ENCODE measurements at places on chromosomes 12 and 14.
A peak's percentile ranks its signal among the peaks of the same experiment; 100 is the strongest.

GRCh38 chr12:87656311-87656710, 372.9 kb downstream of the C12orf50 start:
- DNase-seq, result no peak

- no peak for DNase-seq
These were observed 31.2 kb downstream of the DAD1 start for GRCh38 chr14:22557846-22558220.

GRCh38 chr12:95922231-95922630, 20.2 kb downstream of the CCDC38 start:
- DNase-seq, result no peak

GRCh38 chr14:77154421-77154820, 12.8 kb upstream of the ZDHHC22 start:
- DNase-seq, result no peak

GRCh38 chr12:78060186-78060585, 229.5 kb downstream of the NAV3 start:
- no peak for DNase-seq

GRCh38 chr12:67797753-67798152, 149.2 kb downstream of the DYRK2 start:
- no peak for DNase-seq

DNA sequence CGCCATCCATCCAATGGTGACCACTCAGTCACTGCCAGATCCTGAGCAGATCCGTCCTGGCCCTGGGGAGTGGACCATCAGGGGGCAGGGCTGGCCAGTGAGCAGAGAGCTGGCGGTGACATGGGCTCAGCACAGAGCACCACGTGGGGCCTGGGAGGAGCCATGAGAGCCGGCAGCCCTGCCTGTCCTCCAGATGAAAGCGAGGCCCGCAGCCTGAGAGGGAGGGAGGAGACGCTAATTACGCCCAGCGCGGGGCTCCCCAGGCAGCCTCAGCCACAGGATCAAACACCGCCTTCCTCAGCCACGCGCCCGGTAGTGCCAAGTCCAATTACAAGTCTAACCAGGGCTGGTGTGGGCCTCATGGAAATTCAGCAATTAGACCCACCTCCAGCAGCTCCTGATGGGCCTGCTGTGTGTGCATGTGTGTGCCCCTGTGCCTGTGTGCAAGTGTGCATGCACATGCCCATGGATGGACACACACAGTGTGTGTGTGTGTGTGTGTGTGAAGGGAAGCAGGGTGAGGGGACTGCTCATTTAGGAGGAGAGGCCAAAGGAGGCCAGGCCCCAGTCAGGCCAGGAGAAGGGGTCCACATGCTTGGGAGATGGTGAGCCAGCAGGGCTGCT, 68.0 kb downstream of the KIF26A start:
- peak; percentile 94 for DNase-seq

- DNase-seq, result peak; percentile 27
These were observed 636 bp downstream of the ZFYVE21 start for GRCh38 chr14:103716091-103716801.

DNA sequence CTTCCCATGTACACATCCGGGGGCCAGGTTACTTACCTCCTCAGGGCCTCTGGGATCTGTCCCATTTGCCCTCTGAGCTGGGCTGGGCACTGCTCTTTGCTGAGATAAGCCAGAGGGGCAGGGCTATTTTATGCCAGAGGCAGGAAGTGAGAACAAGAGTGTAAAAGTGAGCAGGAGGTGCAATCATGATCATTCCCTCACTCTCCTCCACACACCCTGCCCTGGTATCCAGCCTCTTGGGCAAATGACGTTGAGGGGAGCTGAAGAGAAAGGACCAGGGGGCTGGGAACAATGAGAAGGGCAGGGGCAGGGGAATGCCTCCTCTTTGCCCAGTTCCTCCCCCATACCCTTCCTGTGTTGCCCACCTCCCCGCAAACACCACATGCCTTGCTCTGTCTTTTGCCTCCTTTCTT, 4.2 kb downstream of the LPAR5 start:
- no peak for DNase-seq

DNA sequence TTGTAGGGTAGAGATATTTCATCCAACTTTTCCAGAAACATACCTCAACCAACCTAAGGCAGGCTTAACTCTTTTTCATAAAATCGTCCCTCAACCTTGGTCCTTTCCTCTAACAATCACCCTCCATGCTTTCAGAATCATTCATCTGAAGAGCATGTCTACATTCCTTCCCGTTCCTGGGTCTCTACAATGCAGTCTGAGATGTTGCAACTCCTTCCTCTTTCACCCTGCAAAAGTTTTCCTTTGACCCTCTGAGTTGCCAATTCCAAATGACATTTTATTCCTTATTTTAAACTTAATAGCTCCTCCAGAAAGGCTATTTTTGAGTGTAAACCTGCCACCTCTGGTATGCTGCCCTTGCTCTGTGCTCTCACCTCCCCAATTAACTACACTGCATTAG, 16.7 kb downstream of the SLC7A7 start:
- DNase-seq, result no peak

GRCh38 chr14:99790201-99790977, 2.8 kb upstream of the EML1 start:
- DNase-seq, result no peak

- no peak for DNase-seq
These were observed 18.4 kb downstream of the PIGH start for GRCh38 chr14:67581643-67582042.

DNA sequence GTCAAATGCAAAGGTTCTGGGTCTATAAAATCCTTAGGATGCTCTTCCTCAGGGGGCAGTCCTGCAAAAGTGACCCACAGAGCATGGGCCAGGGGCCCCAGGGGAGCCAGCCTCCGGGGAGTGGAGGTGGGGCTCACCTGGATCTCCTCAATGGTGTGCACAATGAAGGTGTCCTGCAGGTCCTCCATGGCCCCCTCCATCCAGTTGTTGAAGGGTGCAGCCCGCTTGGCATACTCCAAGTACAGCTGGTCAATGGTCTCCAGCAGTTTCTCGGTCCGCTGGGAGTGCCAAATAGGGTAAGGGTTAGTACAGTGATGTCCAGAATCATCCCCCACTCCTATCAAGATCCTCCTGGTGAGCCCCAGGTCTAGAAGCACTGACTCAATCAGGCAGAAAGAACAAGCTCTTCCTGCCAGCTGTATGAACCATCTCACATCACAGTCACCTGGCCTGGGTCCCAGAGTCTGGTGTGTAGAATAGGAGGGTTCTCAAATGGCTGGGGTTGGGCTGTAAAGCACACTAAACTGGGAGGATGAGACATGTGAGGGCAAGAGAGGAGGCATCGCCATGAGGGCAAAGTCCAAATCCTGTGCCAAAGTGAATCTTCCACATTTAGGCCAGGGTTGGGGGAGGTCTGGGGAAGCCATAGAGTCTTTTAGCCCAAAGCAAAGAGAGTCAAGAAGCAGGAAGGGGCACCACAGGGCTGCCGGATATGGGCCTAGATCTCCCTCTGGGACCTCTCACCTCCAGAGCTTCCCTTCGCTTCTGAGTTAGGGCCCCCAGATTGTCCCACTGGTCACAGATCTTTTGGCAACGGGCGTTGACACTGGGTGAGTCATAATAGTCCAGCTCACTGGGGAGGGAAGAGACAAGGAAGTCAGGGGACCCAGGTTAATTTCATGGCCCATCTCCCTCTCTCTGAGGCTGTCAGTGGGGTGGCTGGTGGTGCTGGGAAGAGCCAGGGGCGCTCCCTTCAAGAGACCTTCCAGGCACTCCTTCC, 91.5 kb upstream of the ZFP36L1 start:
- DNase-seq, result no peak

DNA sequence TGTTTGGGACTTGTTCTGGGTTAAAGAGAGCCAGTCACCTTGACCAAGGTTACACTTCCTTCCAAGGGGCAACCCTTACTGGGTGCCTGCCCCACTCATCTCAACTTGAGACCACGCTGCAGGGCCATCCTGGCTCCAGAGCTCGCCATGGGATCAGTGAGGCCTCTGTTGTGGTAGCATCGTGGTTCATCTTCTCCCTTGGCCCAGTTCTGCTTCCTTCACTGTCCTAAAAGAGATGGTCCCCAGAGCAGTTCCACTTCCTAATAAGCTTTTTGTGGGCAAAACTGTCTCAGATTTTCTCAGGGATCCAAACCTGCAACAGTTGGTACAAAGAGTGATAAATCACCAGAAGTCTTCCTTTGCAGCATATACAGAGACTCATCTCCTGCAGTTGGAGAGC, 165.9 kb upstream of the TMEM260 start:
- no peak for DNase-seq

- no peak for DNase-seq
These were observed 7.9 kb downstream of the PFKM start for GRCh38 chr12:48126953-48127630.

- no peak for DNase-seq
These were observed 449.3 kb downstream of the ADAMTS20 start for GRCh38 chr12:43102546-43103264.

DNA sequence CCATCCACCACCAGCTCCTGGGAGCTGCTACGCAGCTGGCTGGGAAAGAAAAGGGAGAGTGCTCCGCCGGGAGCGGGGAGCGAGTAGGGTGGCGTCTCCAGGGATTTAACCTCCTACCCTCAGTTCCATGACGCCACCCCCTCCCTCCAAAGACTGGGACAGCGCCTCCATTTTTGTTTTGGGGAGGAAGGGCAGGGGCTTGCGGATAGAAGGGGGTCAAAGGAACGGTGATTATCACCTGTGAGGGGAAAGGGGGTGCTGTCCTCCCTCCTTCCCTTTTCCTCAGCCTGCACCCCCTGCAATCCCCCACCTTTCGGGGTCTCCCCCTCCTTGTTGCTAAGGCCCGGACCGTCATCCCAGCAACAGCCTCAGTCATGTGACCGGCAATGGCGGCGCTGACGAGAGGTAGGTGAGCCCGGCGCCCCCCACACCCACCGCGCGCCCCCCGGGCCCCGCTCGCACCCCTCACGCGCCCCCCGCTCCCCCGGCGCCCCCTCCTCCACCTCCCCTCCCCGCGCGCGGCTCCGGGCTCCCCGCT, at the start of gene DTX3:
Gene DTX3, plus strand, starts transcription at position 371 of the 538 bp plus-strand sequence. CDS start 1,694 bp downstream, outside the sequence.
- peak; percentile 72 for DNase-seq

DNA sequence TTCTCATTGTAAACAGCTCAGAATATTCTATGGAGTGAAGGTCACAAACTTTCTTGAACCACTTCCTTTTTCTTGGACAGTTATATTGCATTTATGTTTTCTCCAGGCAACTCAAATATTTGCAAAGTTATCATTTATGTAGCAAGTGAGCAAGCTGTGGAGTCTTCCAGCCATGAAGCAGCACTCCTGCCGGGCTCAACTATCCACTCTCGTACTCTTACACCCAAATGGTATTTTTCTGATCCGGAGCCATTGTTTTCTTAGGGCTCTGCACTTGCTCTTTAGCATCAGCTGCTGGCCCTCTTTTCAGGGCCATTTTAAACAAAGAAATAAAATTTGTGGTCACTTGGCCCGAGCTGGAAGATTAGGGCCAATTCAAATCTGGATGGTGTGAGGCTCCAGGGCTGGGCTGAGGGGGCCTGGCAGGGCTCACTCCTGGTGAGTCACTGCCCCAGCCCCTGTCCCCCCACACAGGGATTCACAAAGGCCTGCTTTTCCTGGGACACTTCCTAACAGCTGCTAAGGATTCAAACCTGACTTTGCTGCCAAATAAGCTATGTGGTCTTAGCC, 19.7 kb downstream of the SYNE3 start:
- DNase-seq, result no peak

DNA sequence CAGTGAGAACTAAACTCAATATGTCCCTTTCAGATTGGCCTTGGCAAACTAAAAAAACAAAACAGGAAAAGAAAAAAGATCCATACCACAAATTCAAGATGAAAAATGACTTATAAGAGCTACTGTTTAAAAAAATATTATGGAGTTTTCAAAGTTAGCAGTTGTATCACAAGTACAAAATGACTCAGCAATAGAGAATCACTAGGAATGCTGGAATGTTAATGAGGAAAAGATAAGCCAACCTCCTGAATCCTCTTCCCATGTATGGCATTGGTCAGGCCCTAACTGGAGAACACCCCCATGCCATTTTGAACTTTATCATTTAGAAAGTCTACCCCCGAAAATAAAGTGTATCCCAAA, 62.2 kb downstream of the PPP1R36 start:
- DNase-seq, result no peak

DNA sequence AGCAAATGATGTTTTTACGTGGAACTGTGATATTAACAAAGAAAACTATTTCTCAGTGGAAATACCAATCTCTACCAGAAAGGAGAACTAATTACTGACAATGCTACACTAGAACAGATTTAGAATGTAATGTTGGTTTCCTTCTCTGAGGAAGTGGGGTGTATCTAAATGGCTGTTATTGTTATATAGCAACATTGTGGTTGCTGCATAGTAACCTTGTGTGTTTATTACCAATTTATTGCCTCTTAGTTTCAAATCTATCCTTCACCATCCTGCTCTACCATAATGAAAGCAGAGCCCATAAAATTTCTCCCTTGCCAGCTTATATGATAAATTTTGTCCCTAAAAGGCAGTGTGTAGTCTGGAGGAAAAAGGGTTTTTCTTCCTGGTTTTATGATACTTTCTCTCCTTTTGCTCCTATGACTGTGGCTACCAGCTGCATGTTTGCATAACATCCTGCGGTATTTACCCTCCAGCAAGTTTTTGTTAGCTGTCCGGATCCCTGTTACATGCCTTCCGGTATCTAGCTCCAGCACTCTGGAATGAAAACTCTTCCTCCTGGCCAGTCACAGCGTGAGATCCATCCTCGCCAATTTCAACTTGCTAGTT, 5.7 kb upstream of the KLRK1 start:
- DNase-seq, result no peak

DNA sequence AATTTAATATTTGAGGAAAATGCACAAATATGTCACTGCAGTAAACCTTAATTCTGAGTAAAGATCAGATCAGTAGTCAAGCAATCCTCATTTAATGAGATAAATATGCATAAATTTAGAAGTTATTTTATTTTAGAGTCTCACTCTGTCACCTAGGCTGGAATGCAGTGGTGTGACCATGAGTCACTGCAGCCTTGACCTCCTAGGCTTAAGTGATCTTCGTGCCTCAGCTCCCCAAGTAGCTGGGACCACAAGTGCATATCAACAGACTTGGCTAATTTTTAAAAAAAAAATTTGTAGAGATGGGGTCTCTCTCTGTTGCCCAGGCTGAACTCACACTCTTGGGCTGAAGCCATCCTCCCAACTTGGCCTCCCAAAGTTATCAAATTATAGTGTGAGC, 41.3 kb downstream of the LMO3 start:
- no peak for DNase-seq

- DNase-seq, result no peak
These were observed 234.3 kb downstream of the DACT1 start for GRCh38 chr14:58872061-58872460.

- DNase-seq, result no peak
These were observed 212.6 kb upstream of the SLC16A7 start for GRCh38 chr12:59383079-59383822.

DNA sequence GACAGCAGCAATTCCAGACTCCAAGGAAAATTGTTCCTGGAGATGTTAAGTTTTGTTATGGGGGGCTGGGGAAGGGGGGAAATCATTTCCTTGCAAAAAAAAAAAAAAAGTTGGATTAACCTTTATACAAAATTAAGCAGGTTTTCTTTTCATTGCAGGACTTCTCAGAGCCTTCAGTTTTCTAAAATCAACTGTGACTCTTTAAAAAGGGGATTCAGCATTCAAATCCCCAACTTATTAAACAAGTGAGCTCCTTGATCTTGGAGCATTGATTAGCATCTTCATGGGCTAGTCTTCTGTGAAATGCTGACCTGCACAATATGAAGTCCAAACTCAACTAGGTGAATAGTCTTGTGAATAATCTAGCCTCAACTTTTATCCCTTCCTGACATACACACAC, 7.1 kb downstream of the TC2N start:
- DNase-seq, result no peak

Data from WERI-Rb-1 (cell line).